ENCODE measurements at places on chromosomes 5 and 9.

DNA sequence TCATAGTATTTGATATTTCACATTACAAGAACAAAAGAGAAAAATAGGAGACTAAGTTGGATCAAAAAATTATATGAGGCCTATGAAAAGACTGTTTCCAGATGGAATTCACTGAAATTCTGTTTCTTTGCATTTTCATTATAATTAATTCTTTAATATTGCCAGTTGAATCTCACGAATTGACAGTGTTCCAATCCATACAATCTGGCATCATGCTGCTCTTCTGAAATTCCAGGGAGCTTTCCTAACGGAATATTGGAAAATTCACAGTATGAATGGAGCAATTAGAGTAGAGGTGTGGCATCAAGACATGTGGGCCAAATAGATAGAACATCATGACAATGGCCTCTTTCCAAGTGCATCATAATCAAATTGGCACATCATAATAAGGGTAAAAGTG is 1178.9 kb upstream of the WWC1 start:
- DNase-seq: no peak

DNA sequence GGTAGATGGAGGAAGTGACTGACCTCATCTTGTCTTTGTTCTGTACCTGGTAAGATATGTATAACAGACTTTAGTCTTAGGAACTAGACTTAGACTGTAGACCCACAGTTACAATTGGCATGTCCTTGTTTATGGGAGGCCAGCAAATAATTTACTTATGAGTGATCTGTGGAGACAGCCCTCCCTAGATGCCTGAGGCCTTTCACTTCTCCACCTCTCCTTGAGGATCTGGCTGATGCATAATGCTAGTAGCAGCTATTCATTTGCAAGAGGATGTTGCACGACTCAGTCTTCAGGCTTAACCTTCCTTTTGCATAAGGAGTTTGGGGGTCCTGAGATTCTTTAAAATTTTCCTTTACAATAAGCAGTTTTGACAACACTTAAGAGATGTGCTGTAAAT is 100.7 kb downstream of the YTHDC2 start:
- no peak for DNase-seq

DNA sequence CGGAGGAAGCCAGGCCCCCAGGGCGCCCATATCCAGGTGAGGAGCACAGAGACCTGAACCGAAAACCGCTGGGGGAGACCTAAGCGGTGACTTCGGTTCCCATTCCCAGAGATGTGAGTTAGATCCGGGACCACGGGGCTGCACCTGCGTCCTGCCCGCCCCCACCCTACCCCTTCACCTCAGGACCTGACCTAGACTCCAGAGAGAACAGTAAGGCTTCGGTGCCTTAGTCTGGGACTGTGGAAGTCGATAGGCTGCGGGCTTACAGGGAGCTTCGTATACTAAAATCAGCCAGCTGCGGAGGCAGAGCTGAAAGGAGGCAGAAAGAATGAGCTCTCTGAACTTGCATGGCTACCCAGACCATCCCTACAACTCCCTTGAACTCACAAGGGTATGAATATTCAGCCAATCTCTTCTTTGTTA is 518 bp upstream of the FAM13B start:
- DNase-seq: no peak

DNA sequence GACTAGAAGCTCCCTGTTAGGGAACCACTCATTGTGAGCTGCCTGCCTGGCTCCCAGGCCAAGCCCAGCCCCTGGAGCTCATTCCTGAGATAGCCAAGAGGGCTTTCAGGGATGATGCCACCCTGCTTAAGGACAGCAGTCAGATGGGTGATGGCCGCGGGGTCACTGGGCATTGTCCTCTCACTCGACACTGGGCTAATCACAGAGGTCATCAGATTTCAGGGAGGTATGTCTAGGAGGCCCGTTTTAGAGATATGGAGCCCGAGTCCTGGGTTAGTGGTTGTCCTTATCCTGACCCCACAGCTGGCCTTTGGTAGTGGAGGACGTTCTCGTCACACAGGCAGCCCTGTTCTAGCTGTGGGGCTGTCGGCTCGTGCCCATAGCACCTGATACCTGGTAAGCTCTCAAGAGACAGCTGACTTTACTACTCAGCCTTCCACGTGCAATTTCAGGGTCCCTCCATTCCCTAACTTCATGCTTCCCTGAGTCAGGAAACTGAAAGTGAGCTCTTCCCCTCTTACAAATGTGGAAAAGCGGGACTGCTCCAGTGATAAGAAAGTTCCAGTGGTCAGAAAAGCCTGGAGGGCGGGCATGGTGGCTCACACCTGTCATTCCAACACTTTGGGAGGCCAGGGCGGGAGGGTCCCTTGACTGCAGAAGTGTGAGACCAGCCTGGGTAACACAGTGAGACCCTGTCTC is 7.1 kb upstream of the PTGES start:
- no peak for DNase-seq

DNA sequence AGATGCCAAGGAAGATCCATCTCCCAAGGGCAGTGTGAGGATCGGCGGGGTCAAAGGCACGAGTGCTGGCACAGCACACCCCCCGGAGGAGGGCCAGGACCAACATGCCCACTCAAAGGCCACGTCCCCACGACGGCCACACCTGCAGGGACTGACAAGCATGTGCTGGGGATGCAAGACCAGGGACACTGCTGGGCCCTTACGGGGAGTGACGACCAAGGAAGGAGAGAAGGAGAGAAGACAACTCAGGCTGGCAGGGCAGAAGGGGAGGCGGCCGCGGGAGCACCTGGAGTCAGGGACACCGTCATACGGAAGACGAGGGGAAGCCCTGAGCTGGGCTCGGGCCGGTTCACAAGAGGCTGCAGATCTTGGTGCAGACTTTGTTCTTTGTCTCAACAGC is 10.4 kb downstream of the QSOX2 start:
- DNase-seq: no peak

DNA sequence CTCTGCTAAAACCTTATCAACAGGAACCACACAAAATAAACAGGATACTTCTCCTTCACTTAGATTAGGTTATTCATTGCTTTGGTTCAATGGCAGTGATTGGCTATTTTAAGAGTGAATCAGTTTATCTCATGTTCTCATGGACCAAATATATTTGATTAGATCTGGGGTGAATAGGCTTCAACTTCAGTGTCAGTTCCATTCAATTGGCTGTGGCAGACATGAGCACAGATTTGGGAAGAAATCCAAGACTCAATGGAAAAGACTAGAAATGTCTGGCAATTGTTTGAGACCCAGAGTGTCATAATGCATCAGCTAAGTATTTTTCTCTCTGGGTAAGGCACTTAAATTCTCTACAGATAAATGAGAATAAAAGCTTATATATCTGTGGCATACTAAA is 37.1 kb downstream of the CDH18 start:
- no peak for DNase-seq

GRCh38 chr5:131393498-131393968 is 129.7 kb downstream of the CDC42SE2 start:
- no peak for DNase-seq

DNA sequence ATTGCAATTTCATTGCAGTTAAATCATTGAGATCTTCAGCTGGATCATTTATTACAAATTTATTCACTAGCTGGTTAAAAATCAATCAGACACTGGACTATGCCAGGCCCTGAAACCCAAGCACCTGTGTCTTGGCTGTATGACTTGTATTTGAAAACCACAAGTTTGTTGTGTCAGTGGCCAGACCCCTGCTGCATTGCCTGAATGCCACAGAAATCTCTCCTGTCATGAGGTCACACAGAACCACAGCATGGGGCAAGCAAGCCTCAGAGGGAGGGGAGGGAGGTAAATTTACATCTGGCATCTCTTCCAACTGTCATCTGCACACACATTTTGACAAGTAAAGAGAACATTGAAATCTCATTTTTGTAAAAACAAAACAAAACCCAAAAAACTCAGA is 90.0 kb downstream of the ARRDC3 start:
- no peak for DNase-seq

GRCh38 chr5:79512049-79512448 is 1.9 kb downstream of the HOMER1 start:
- DNase-seq: no peak

Data from stimulated activated CD4-positive, alpha-beta T cell treated with anti-CD3 and anti-CD28 coated beads, Interleukin-12 subunit alpha, Interleukin-12 subunit beta, amount 100 ng/mL, for 48 hours (primary cell).